H7 (cell line): ENCODE measurements at places on chromosomes 4 and X. TPM values are rescaled to one million over a fixed set of nuclear protein-coding genes. Genes with fewer than 3 reads are reported as not detected.
A peak's percentile ranks its signal among the peaks of the same experiment; 100 is the strongest.

NHSL2 gene
- 3.7 and 7.5 TPM in 2 replicates for total RNA-seq

NAA10 gene
- 86.7 and 97.4 TPM in 2 replicates for total RNA-seq

UCHL1 gene
- total RNA-seq = 1,085 and 1,354 TPM in 2 replicates

- DNase-seq = no peak
Measured at GRCh38 chrX:128021566-128021965, 30.6 kb downstream of the ACTRT1 start.

GRCh38 chr4:148166132-148166591 is 276.1 kb downstream of the NR3C2 start:
- DNase-seq = no peak

DNA sequence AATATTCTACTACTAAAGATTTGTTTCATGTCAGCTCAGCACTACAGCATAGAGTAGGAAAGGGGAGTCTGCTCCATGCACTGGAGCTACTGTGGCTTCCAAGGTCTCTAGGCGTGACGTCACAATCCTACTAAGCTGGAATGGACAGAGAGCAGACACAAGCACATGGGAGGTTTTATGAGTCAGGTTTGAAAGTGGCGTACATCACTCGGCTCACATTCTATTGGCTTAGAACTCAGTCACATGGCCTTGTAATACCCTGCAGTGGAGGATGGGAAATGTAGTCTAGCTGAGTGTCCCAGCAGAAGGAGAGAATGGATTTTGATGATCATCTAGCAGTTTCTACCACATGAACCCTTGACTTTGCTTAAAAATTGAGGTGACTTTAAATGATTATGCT is 624.8 kb upstream of the ATOH1 start:
- DNase-seq = peak; percentile 12
